Kidney tubule cell (primary cell): ENCODE measurements at places on chromosomes 3 and 15.
A peak's percentile ranks its signal among the peaks of the same experiment; 100 is the strongest.

DNA sequence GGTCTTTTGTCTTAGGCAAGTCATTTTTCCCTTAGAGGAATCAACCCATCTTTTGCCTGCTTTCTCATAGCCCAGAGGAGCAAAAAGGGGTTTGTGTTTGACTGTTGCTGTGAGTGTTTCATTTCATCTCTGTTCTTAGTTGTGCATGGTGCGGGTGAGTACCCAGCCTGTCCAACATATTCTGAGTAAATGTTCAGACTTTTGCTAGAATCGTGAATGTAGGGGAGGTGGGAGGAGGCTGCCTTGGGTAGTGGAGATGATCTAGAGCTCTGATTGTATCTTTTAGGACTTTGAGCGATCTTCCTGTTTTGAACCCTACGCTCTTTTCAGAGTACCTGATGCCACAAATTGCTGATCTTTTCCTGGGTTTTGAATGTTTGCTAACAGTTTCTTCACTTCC lies 123.1 kb downstream of the ZNF609 start:
- DNase-seq, result no peak

DNA sequence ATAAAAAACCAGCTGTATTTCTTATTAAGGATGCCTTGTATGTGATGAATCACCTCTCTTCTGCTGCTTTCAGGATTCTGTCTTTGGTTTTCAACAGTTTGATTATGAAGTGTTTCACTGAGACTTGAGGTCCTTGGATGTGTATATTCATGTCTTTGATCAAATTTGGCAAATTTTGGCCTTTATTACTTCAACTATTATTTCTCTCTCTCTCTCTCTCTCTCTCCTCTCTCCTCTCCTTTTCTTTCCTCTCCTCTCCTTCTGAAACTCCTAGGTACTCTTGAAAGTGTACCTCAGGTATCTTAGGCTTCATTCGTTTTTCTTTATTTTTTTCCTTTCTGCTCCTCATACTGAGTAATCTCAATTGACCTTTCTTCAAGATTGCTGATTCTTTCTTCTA lies 43.3 kb downstream of the LSM3 start:
- no peak for DNase-seq

DNA sequence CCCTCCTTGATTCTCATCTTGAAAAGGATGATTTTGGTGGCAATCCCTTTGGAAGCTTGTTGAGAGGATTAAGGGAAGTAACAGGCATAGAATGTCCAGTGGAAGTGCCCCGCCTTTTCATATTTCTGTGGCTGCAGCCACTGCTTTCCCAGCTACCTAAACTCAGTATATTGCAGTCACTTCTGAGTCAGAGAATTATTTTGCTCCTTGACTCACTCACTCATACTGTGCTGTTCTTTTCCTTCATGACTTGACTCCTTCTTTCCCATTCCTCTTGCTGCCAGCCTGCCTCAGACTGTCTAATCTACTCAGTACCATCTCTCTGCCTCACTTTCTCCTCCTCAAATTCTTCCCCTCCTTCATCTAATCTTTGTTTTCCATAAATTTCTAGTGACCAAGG lies 26.5 kb upstream of the POLR2M start:
- DNase-seq, result peak; percentile 76

- DNase-seq, result peak; percentile 60
These were observed 1.4 kb downstream of the CNTN3 start for GRCh38 chr3:74613060-74613459.

DNA sequence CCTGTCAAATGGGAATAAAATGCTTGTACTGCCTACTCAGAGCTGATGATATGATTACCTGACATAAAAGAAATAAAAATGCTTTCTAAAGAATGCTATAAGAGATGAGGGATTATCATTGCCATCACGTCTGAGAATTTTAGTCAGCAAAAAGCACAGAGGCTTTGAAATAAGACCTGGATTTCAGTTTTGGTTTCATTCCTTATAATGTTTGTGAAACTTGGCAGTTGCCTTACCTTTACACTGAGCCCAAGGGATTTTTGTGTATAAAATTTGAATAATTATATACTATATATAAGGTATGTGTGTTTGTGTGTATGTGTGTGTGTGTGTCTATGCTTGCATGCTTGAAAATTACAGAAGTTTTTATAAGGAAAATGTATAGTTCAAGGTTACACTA lies 634.8 kb upstream of the BCHE start:
- DNase-seq, result no peak

DNA sequence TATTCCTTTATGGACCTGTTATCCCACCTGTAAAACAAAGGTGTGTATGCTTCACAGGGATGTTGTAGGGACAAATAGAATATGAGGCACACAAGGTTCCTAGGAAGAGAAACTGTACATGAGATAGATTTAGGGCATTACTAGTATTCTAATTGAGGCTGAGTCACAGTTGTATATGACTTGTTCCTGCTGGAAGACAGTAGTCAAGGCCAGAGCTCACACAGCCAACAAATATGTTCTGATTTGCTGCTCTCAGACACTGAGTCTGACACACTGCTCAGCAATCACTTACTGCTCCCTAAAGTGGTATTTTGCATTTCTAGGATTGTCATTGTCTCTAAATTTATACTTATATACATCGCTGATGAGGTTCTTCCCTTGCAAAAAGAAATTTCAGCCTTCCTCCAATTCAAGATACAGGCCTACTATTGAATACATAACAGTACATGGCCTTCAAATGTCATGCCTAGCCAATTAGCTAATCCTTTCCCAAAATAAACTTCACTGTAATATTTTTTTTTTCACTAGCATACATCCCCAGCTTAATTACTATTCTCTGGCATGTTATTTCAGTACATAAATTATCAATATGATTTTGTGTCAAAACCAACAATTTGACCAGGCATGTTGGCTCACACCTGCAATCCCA lies 69.8 kb downstream of the TIGIT start:
- peak; percentile 74 for DNase-seq

DNA sequence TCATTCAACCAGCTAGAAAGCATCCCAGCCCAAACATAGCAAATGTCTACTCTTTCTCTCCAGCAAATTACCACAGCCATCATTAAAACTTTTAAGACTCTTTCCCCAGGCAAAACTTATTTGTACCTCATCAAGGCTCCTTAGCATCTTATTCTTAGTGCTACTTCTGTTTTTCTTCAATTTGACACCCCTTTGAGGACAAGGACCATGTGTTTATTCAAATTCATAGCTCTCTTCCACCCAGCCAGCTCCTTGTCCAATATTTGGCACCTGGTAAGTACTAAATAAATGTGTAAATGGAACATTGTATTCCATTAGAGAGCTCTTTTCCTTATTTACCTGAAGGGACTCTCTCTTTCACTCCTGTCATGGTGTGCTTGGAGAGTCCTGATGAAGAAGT lies 89.8 kb downstream of the IMPG2 start:
- no peak for DNase-seq

- DNase-seq, result no peak
These were observed 96.1 kb upstream of the PLSCR5 start for GRCh38 chr3:146701246-146701645.

DNA sequence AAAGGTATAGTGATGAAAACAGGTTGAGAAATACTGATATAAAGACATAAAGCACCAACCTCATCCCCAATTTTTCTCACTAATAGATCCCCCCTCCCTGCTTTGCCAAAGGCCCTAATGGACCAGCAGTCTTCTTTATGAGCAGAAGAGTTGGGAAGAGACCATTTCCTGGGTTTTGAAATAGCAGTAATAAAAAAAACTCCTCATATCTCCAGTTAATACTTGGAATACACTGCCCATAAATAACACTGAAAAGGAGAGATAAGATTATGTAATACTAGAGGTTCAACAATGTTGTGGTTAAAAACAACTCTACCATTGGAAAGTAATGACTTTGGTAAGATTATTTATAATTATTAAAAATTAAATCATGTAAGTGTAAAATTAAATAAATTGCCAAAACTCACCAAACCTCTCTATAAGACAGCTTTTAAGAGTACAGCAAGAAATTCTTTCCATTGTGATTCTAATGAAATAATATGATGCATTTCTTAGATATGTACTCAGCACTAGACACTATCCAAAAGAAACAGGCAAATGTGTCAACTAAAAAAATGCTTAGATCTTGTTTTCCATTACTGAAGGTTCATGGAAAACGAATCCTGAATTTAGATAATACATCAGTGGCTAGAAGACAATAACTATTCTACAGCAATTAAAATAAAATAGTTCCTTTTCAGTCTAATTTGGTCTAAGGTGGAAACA lies 88.2 kb downstream of the FAIM start:
- no peak for DNase-seq

DNA sequence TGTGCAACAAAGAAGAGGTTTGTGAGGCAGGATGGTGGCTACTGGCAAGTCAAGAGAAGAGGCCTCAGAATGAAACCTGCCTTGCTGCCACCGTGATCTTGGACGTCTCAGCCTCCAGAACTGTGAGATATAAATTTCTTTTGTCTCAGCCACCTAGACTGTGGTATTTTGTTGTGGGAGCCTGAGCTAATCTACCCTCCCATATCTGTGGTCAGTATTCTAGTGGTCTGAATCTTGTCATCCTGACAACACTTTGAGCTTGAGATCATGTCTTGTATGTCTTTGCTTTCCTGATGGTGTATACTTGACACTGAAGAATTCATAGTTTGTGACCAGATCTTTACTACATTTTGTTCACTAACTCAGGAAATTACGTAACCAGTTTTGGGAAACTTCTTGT lies 240.6 kb upstream of the GOLIM4 start:
- no peak for DNase-seq

GRCh38 chr3:7871003-7871560 lies 630.5 kb upstream of the LMCD1 start:
- DNase-seq, result no peak

GRCh38 chr3:129528589-129529100 lies at the start of gene RHO:
Gene RHO (plus strand): TSS chr3:129528639. CDS start chr3:129528734, 95 bp downstream.
- no peak for DNase-seq

GRCh38 chr3:51955175-51955892 lies at the start of gene GPR62:
Gene GPR62 (plus strand): TSS chr3:51955381. CDS start chr3:51955653, 272 bp downstream.
- DNase-seq, result no peak

GRCh38 chr3:72950372-72950771 lies 46.2 kb upstream of the PPP4R2 start:
- no peak for DNase-seq

- peak; percentile 61 for DNase-seq
These were observed 5.5 kb upstream of the GP5 start for GRCh38 chr3:194404365-194405140.

DNA sequence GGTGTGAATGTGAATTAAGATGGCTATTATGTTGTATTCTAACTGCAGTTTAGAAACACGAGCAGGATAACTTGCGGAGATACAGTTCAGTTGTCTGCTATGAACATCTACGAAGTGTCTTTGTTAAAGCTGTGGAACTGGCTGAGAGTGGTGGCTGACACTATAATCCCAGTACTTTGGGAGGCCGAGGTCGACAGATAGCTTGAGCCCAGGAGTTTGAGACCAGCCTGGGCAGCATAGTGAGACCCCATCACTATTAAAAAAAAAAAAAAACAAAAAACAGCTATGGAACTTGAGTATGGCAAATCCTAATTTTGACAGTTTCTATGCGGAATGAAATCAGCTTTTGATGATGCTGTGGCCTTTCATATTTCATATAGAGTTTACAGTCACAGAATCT lies 1.7 kb downstream of the EAF1 start:
- DNase-seq, result no peak

DNA sequence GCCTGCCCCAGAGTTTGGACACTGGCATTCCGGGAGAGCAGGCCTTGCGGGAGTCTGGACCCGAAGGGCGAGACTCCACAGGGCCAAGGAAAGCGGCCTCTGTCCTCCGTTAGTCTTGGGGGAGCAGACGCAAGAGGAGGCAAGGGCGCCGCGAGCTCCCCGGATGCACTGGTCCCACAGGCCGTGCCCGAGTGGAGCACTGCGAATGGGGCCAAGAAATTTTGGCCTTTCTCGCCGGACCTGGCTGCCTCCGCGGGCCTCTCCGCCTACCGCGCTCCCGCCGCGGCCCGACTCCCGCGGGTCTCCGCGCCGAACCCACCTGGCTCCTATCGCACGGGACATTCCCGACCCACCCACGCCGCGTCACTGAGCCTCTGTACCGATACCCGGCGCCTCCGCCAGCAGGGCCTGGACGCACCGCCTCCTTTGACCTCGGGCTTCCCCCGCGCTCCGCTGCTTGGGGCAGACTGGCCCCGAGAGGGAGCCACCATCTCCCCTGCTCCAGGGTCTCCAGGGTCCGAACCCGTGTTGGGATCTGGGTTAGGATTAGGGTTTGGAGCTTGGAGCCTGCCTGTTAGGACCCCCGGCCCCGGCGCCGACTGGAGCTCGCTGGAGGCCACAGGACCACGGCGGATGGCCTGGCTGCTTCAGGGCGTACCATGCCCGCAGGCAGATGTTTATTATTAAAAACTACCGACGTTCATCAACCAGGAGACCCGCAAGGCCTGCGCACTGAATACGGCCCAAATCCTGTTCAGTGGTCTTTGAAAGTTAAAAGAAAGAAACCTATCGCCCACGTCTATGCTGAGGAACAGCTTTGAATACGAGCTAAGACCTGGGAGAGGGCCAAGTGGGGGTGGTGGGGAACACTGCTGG lies 11.7 kb downstream of the SHOX2 start:
- no peak for DNase-seq

DNA sequence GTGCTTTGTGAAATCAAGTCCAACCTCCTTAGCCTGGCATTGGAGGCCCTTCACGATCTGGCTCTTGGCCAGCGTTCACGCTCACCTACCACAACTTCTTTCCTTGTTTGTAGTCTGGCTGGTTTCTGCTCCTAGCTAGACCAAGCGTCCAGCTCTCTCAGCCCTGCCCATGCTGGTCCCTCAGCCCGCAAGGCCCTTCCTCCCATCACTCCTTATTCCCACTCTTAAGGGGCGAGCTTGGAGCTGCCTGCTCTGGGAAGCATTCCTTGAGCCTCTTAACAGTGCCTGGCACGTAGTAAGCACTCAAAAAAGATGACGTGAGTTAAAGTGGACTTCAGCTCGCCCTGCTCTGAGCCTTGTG lies 8.7 kb downstream of the SLC6A6 start:
- no peak for DNase-seq

DNA sequence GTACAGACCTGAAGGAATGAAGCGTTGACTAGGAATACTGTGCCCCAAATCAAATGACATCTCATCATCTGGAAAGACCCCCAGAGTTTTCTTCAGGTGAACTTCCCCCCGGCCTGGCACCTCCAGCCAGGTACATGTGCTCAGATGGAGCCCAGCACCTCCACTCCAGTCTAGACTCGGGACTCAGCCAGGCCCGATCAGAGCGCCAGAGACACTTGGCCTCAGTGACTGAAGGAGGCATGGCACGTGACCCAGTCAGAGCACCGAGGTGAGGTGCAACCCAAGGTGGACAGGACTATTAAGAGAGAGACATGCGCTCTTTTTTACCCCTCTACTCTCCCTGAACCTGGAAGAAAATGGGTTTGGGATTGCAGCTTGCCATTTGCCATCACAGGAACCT lies 48.5 kb downstream of the CD47 start:
- no peak for DNase-seq

GRCh38 chr15:64180235-64180824 lies 17.5 kb upstream of the PPIB start:
- no peak for DNase-seq
